K562 (cell line): ENCODE measurements at places on chromosomes 7 and 10.
A peak's percentile ranks its signal among the peaks of the same experiment; 100 is the strongest.

DNA sequence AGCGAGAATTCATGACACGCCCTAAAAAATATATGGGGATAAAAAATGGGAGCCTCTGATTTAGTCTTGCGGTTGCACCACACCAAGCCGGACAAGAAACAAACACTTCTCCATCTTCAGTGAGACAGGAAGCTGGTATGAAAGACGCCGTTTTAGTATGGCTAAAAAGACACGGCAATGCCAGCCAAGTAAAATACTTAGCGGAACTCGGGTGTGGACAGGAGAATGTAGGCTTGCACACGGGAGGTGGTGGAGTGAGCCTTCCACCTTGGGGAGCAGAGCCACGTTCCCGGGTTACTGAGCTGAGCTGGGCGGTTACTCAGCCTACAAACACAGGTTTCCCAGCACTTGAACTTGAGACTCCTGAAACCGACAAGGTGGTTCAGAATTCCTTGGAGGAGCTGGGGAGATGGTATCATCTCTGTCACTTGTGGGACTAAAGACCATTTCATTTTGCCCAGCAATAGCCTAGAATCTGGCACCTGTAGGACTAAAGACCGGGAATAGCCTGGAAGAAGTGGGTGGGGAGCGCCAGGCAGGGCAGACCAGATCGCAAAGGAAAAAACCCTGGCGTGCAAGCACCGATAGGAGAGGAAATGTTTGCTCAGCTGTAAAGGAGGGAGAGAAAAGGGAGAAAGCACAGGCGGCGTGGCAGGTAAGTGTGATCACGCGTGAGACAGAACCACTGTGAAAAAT, 34.8 kb upstream of the SEPHS1 start:
- no peak for DNase-seq

DNA sequence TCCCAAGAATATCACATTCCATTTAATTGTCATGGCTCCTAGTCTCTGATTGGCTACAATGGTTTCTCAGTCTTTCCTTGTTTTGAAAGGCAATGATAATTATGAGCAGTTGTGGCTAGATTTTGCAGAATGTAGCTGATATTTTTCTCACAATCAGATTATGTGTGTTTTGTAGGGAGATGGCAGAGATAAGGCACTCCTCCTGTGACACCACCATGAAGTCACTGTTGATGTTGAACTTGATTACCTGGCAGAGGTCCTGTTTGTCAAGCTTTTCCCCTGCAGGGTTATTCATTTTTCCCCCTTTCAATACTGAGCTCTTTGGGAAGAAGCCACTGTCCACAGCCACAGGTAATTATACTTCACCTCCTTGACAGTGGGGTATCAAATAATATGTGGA, 602.9 kb upstream of the PFKP start:
- no peak for DNase-seq

GRCh38 chr7:8147760-8148463, 114.1 kb downstream of the ICA1 start:
- no peak for DNase-seq

GRCh38 chr10:31959461-31960173, 31.0 kb upstream of the ARHGAP12 start:
- no peak for DNase-seq

- DNase-seq = no peak
These were observed 92.0 kb downstream of the GPR85 start for GRCh38 chr7:112994656-112995055.

DNA sequence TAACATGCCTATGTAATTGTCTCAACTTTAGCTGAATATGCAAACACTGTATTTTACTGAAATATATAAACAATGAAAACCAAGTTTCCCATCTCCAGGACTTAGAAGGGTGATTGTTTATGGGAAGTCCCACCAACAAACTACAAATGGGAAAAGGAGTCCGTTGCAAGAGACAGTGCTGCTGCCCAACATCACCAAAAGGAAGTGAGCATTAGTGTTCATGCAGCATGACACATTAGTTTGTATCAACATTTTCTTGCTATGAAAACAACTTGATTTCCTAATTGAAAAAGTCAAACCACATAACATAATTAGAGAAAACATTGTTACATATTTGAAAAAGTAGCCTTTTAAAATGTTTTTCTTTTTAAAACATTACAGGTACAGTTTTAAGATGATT, 138.5 kb downstream of the ZNF438 start:
- DNase-seq = no peak

GRCh38 chr7:83011954-83012353, 150.7 kb downstream of the PCLO start:
- no peak for DNase-seq

DNA sequence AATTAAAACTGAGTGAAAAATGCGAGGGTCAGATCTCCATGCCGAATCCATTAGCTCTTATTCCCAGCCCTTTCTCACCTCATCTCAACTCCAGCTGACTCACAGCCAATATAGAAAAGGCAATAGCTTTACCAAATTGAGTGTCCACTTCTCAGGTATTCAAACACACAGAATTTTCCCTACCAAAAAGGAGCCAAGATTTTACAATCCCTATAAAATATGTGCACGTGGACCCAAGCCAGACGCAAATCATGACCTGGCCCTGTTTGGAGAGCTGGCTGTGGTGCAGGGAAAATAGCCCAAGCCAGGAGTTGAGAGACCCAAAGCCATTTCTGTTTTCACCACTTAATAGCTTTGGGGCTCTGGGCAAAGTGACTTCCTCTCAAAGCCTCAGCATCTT, 379.7 kb upstream of the AUTS2 start:
- DNase-seq = no peak

- no peak for DNase-seq
These were observed 3.5 kb upstream of the CFAP46 start for GRCh38 chr10:132945894-132946255.

DNA sequence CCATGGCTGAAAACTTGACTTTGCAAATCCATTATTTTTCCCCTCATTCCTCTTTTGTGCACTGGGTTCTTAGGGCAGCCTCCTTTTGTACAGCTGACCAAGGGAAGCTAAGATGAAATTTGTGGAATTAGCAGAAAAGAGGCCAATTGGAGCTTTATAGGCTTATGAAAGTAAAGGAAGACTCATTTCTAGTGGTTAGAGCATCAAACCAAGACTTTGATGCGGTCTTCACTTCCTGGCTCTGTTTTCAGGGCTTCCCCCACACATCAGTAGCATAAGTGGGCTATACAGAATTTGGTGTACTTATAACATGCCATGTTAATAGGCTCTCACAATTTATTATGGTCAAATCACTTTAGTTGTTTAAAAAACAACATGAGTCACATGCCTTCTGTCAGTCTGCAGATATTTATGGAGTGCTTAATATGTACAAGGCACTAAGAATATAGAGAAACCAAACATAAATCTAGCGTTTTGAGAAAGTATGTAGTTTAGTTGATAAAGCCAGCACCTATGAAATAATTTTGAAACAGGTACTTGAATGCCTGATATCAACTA, 5.7 kb downstream of the AUTS2 start:
- DNase-seq = no peak

DNA sequence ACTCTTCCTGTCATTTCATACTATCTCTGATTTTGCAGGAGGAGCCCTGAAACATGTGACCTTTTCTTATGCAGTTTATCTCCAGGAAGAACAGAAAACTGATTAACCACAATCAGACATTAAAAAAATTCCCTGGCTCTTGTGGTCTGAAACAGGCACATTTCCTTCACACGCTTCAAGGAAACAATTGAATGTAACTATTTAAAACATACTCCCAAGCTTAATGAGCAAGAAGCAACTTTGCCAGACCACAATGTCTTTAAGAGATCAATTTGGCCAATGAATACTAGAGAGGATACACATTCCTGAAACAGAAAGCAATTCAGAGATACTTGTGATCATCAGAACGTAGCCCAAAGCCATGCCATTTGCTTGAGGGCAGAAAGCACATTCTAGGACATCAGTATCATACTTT, 65.8 kb downstream of the PIP4K2A start:
- no peak for DNase-seq

- DNase-seq = no peak
These were observed at the start of gene HTRA1 for GRCh38 chr10:122461367-122461728. HTRA1 (plus strand) TSS chr10:122461553; CDS start chr10:122461653, 100 bp downstream.

DNA sequence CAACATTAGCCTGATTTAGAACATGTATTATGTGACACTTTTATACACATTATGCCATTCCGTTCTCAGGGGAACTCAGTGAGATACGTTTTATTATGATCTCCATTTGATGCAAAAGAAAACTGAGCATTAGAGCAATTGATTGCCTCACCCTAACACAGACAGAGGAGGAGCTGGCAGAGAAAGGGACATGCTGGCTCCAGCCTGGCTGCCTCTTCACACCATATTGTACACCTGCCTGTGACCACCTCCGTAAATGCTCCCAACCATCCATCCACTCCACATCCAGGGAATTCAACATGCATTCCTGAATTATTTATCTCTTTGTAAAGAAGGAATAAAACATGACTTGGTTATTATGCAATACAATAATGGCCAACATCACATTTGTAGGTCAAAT, 195.0 kb upstream of the STK17A start:
- DNase-seq = no peak

DNA sequence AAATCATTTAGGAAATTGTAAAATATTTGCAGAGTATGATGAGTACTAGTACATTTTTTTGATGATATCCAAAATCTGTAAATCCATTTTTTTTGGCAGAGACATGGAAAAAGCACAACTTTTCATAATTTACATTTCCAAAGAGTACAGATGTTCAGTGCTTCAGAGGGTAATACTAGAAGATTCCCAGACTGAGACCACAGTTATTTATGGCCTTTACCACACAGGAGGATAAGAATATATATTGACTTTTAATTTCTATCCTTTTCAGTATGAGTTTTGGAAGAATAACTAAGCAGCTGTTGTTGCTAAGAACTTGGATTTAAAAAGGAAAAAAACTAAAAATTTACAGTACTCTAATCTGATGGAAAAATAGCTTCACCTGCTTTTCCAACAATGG, 61.9 kb downstream of the HGF start:
- no peak for DNase-seq

DNA sequence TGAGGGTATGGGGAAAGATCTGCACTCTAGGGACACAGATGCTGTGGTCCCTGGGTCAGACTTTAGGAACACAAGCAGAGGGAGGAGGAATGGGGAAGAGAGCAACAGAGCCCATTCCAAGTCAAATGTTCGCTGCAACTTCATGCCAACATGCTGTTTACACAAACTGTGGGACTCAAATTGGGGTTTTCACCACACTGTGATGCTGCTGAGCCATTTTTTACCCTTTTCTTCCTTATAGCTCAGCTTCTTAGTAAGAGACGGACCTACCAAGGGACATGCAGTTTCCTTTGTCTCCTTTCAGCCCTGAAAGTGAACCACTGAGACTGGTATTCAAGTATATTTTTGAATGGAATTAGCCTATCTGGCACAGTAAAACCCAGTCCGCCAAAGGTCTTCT, 64.3 kb upstream of the AGK start:
- DNase-seq = no peak

DNA sequence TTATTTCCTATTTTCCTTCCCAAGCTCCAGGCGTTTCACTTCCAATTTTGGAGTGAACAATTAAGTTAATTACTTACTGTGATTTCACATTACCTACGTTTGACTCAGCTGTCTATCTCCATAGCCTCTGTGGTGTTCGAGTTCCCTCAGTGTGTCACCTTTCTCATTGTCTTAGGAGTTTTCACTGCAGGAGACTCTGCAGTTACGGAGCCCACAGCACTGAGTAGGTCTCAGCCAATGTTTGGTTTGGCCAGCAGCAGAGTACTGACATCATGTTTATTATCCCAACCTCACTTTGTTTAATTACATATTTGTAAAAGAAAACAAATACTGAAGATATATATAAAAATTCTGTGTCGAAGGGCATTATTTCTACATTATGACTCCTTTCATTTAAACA, 1123.9 kb downstream of the CNTNAP2 start:
- no peak for DNase-seq

GRCh38 chr10:62433181-62433692, 59.1 kb downstream of the ZNF365 start:
- peak; percentile 17 for DNase-seq

DNA sequence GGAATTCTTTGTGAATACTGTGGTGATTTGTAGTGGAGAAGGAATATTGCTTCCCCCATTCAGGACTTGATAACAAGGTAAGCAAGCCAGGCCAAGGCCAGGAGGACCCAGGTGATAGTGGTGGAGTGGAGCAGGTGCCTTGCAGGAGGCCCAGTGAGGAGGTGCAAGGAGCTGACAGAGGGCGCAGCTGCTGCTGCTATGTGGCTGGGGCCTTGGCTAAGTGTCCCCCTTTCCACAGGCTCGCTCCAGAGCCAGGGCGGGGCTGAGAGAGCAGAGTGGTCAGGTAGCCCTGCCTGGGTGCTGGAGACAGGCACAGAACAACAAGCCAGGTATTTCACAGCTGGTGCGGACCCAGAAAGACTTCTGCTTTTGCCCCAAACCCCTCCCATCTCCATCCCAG, 162.9 kb downstream of the EGFR start:
- DNase-seq = no peak

GRCh38 chr10:49798275-49798674, 36.2 kb upstream of the OGDHL start:
- no peak for DNase-seq

DNA sequence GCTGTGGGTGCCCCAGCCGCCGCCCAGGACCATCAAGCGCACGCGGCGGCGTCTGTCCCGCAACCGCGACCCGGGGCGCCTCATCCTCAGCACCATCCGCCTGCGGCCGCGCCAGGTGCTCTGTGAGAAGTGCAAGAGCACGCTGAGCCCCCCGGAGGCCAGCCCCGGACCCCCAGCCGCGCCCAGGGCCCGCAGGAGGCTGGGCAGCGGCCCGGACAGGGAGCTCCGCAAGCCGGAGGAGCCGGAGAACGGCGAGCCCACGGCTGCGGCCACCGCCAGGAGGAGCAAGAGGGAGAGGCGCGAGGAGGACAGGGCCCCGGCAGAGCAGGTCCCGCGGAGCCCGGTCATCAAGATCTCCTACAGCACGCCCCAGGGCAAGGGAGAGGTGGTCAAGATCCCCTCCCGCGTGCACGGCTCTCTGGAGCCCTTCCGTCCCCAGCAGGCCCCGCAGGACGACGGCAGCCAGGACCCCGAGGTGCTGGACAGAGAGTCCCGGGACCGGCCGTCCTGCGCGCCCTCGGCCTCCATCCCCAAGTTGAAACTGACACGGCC, 8.0 kb downstream of the PWWP2B start:
- DNase-seq = no peak

- no peak for DNase-seq
These were observed 211.4 kb downstream of the MDFIC start for GRCh38 chr7:115133248-115133647.

GRCh38 chr7:55409482-55410225, 44.5 kb downstream of the LANCL2 start:
- peak; percentile 63 for DNase-seq

DNA sequence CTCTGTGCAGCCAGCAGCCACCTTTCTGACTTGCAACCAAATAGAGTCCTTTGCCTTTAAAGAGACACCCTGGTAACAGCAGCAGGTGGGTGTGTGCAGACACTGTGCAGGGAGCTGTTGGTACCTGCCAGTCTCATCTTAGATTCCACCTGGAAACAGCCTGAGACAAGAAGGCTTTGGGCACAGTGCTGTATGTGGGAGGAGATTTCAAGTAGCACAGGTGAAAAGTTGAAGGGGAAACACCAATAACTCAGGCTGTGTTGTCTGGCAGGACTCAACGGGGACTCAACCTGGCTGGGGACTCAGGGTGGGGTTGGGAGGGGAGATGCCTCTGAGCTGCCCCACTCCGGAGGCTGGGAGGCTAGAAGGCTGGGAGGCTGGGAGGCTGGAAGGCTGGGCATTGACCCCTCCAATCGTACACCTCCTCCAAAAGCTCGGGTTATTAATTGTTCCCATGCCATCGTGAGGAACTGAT, 6.7 kb downstream of the CPXM2 start:
- no peak for DNase-seq

- no peak for DNase-seq
These were observed 201.6 kb downstream of the THSD7A start for GRCh38 chr7:11630355-11630754.
